ENCODE measurements at places on chromosomes 16 and 17.

DNA sequence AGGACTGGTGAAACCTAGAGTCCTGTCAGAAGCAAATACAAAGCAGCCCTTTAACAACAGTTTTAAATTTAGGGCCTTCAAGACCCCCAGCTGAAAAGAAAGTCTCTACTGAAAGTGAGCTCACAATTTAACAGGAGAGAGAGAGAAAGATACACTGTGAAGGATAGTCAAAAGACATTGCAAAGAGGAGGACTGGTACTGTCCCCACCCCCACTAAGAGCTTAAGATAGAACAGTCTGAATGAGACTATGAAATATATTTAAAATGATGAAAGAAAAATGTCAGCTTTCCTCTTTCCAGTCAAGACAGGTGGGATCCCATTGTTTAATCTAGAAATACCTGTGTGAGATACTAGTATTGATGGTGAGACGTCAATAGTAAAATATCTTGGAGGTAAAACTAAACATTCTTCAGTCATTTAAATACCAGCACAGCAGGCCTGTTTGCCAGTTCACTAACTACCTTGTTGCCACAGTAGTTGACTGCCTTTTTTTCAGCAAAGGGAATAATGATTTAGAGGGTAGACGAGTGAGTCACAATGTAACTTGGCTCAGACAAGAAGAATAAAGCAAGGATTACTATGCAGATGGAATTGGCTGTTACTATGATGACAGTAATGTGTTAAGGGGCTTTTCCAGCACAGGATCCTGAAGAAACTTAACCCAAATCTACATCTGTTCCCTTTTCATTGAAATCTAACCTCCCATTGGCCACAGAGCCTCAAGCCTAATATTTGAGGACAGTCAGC lies 47.2 kb upstream of the RASL10B start:
- no peak for DNase-seq

- DNase-seq: no peak
Measured at GRCh38 chr16:30600215-30600614, 10.0 kb downstream of the ZNF689 start.

GRCh38 chr17:44614862-44615261 lies 41.4 kb upstream of the MEIOC start:
- no peak for DNase-seq

DNA sequence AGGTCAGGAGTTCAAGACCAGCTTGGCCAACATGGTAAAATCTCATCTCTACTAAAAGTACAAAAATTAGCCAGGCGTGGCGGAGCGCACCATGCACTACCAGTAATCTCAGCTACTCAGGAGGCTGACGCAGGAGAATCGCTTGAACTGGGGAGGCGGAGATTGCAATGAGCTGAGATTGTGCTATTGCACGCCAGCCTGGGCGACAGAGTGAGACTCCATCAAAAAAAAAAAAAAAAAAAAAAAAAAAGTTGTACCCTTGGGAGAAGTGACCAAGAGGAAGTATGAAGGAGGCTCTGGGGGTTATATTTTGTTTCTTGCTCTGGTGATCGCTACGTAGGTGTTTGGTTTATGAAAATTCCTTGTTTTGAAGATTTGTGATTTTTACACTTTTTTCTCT lies 66.3 kb downstream of the LITAF start:
- DNase-seq: no peak

DNA sequence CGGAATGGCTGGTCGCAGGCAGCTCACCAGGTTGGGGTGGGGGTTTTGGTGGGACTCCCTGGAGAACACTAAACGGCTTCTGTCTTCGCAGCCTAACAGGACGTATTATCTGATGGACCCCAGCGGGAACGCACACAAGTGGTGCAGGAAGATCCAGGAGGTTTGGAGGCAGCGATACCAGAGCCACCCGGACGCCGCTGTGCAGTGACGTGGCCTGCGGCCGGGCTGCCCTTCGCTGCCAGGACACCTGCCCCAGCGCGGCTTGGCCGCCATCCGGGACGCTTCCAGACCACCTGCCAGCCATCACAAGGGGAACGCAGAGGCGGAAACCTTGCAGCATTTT lies 59.7 kb downstream of the PDPK1 start:
- DNase-seq: no peak

All from NCI-H1048 (cell line).